ENCODE measurements at places on chromosomes 16 and 17.

DNA sequence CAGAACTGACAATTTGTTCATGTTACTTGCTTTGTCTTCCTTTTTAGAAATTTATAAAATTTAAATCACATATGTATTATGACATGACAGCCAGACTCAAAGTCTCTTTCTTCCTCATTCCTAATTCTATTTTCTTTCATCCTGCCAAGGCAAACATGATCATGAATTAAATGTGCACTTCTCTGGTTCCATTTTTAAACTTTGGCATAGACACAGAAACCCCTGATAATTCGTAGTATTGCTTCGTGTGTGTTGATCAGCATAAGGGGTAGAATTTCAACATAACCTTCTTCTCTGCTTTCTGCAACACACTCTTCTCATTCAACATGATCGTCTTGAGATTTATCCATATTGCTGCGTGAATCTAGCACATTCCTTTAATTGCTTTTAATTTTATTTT is 156.5 kb downstream of the AIPL1 start:
- DNase-seq, result no peak

DNA sequence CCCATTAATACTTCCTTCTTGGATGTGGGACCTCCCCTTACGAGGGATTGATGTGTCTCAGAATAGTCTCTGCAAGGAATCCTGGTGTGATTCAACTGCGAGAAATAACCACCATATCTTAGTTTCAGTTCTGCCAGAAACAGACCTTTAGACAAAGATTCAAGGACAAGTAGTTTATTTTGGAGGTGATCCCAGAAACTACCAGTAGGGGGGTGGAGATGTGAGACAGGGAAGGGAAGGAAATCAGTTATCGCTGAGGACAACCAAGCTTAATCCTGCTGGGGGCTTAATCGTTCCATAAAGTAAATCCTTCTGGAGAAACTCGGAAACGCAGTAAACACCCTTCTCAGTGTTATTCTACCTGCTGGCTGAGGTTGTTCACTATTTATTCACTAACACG is 5.0 kb upstream of the SDR42E1 start:
- DNase-seq, result no peak

- peak; percentile 39 for DNase-seq
Observed at GRCh38 chr17:59330053-59330942, 1.2 kb upstream of the YPEL2 start.

GRCh38 chr17:28712032-28712704 is 480 bp upstream of the PROCA1 start:
- peak; percentile 76 for DNase-seq

DNA sequence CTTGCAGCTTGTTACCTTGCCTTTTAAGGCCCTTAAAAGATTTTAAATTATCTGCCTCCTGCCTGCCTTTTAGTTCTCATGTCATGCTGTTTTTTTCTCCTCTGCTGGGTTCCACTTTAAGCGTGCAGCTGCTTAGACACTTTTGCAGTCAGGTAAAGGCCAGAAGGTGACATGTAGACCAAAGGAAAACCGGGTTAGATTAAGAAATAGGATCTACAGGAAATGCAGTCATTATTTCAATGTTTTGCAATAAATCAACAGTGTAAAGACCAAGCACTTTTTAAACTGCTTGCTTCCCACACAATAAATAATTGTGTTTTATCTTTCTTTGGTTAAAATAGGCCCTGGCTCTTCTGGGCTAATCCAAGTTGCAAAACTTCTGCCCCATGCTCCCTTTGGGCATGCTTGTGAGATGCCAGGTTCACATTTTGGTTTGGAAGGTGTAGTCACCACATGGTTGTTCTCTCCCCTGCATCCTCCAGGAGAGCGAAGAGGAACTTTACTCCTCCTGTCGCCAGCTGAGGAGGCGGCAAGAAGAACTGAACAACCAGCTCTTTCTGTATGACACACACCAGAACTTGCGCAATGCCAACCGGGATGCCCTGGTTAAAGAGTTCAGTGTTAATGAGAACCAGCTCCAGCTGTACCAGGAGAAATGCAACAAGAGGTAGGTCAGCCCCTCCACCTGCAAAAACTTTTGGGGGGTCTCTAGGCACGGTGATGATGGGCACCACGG is 54.9 kb downstream of the SDR42E1 start:
- DNase-seq, result no peak

DNA sequence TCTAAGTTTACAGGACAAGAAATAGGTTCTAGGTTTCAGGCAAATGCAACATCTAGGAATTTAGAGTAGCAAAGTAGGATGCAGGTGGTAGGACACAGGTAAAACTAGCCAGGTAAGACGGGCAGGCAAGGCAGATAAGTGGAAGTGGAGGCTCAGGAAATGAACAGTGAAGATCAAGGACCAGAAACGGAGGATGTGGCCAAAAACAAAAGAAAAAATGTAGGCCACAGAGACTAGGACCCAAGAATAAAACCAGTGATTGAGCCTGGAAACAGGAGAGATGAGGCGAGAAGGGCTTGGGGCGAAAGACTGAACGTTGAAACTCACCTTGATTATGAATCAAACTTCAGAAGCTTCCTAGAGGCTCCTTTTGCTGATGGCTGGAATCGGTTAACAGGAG is 24.0 kb downstream of the CPSF4L start:
- DNase-seq, result no peak

DNA sequence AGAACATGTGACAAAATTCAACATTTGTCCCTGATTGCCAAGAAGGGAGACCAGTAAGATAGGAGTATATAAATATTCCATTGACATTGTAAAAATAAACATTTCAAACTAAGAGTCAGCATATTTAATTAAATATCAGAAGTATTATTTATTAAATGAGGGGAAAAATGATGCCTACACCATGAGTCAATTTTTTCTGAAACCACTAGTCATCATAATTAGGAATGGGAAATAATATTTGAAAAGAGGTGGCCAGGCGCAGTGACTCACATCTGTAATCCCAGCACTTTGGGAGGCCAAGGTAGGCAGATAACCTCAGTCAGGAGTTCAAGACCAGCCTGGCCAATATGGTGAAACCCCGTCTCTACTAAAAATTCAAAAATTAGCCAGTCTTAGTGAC is 2.1 kb downstream of the CMTM1 start:
- no peak for DNase-seq

GRCh38 chr16:72723781-72724180 is 324.1 kb downstream of the ZFHX3 start:
- no peak for DNase-seq

- no peak for DNase-seq
Observed at GRCh38 chr17:66493283-66494019, 191.0 kb downstream of the PRKCA start.

DNA sequence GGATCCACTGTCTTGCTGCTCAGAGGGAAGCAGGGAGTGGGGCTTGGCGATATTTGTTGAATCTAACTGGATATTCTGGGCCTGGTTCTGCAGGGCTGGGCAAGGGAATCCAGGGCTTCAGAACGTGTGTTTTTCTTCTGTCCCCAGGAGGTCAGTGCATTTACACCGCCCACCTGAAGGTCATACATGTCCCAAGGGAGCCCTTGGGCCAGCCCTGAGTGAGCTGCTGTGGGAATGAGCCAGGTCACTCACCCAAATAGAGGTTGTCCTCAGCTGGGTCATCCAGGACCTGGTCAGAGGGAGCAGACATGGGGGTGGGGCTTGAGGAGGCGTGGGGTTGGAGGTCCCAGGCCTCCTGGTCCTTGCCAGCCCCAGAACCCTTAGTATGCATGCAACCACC is 10.6 kb downstream of the CAMKK1 start:
- no peak for DNase-seq

Measured in activated CD4-positive, alpha-beta T cell treated with anti-CD3 and anti-CD28 coated beads, Interleukin-10, Interleukin-2, amounts not matched to agents 100 ng/mL and 50 ng/mL, durations not matched to agents 16 hours and 8 hours (primary cell).